ENCODE measurements at places on chromosomes 1 and 21. TPM values are rescaled to one million over a fixed set of nuclear protein-coding genes. Genes with fewer than 3 reads are reported as not detected.

DNA sequence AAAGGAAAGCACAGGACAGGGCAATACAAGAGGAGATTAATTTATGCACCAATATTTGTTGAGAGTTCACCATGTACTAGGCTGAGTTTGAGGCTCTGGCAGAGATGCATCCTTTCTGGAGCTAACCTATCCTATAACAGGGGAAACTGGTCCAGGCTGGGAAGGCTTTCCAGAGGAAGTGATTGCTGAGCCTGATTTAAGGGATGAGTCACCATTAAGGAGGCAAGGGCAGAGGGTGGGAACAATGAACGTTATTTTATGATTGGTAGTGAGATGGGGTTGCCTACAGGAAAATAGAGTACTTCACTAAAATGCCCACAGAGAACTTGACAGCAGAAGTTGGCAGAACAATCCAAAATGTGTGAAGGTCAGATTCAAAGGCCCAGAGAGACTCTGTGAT lies 141.4 kb downstream of the PLPP3 start:
- peak; percentile 48 for DNase-seq

- no peak for DNase-seq
These were observed 7.3 kb downstream of the KRTAP10-1 start for GRCh38 chr21:44532712-44533111.

GRCh38 chr1:186102547-186103148 lies 272.4 kb downstream of the TPR start:
- DNase-seq = peak; percentile 86

- no peak for DNase-seq
These were observed 5.5 kb downstream of the C1QB start for GRCh38 chr1:22658385-22659163.

DNA sequence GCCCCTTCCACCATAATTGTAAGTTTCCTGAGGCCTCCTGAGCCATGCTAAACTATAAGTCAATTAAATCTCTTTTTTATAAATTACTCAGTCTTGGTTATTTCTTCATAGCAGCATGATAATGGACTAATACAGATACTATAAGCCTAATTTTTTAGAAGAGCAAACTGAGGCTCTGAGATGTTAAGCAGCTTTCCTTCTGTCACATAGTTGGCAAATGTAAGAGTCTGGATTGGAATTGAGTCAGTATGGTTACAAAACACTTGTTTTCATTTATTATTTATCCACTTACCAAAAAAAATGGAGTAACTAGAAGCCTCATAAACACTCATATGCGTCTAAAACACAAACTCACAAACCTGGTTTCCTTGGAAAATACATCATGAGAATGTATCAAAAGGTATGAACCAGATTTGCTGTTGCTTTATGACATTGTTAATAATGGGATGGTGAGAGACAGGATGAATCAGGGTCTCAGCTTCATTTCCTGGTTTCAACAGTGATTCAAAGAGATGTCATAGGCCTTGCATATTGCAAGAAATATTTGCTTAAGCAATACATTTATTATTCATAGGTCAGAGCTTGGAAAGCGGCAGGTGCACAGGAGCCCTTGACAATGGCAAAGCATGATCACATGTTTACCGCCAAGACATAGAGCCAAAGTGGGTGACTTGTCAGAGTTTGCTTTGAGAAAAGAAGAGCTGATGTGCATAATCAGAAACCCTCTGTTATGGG lies 221.5 kb downstream of the GRIK1 start:
- DNase-seq = peak; percentile 7

GRCh38 chr1:72140222-72140621 lies 142.1 kb downstream of the NEGR1 start:
- DNase-seq = peak; percentile 27

DNA sequence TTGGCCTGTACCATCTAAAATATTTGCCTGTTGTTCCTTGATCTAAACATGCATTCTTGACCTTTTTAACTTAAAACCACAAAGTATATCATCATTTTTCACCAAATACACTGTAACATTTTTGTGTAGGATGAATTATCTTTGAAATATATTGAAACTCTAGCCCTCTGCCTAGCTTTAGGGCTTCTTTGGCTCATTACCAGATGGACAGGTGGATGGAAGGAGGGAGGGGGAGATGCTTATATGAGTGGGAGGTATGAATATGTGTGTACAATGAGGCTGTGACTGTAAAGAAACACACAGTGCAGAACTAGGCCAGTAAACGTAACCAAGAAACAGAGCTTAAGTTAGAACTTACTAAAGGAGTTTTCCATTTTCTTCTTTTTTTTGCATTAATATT lies 118.5 kb downstream of the ESRRG start:
- no peak for DNase-seq

The NUDT4B gene
- 10.7 TPM for total RNA-seq

The BSND gene
- not detected for total RNA-seq

The RYR2 gene
- total RNA-seq = 0.07 TPM
